ENCODE measurements at places on chromosomes 5 and 9.

DNA sequence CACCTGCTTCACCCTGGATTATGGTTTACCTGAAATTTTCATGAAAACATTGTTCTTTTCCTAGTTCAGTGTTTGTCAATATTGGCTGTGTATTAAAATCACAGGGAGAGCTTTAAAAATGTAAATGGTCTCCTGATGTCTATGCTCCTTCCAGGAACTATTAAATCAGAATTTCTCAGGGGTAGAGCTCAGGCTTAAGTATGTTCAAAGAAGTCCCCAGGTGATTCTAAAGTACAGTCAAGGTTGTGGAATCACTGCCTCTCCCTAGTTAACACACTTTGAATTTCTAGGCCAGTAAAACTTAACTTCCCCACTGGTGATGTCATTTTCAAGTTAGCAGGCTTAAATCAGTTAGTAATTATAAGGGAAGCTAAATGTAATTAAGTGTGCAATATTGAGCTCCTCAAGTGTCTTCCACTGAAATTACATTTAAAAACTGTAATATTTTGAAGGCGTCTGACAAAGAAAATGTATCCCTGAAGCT is 150.3 kb upstream of the SLC28A3 start:
- DNase-seq = no peak

DNA sequence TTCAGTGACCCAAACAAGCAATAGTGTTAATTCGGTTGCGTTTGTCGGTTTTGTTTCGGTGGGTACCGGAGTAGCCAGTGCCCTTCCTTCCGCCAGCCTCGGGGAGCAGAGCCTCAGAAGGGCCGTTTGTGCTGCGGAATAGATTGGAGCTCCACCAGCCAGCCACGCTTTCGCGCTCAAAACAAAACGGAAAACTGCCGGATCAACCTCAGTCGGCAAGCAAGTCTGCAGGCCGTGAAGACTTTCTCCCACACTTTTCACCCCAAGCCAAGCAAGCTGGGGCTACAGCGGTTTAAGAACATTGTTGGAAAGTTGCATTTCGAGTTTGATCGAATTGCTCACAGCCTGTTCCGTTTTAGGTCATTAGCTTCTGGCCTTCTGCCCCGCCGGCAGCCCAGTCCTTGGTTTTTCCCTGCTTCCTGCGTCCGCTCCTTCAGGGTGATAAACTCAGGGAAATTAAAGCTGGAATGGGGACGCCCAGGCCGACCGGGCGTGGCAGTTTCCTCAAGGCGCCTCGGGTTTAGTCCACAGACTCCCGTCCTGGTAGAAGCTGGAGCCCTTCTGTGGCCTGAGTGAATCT is 803 bp upstream of the CCNO start:
- peak; percentile 55 for DNase-seq

DNA sequence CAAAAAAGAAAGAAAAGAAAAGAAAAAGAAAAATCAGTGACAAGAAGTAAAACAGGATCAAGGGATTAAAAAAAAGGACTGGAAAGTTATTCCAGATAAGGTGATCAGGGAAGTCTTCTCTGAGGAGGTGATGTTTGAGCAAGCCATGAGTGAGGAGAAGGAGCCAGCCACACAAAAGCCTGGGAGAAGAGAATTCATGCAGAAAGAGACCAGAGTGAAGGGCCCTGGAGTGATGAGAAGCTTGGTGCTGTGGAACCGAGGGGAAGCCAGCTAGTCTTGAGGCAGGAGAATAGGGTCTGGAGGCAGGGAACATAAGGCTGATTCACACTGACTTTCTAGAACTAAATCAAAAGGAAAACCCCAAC is 4.0 kb upstream of the EXOSC2 start:
- no peak for DNase-seq

GRCh38 chr5:56449071-56449640 is 216.0 kb upstream of the ANKRD55 start:
- DNase-seq = no peak

- no peak for DNase-seq
These were observed 11.8 kb upstream of the SYK start for GRCh38 chr9:90789862-90790261.

DNA sequence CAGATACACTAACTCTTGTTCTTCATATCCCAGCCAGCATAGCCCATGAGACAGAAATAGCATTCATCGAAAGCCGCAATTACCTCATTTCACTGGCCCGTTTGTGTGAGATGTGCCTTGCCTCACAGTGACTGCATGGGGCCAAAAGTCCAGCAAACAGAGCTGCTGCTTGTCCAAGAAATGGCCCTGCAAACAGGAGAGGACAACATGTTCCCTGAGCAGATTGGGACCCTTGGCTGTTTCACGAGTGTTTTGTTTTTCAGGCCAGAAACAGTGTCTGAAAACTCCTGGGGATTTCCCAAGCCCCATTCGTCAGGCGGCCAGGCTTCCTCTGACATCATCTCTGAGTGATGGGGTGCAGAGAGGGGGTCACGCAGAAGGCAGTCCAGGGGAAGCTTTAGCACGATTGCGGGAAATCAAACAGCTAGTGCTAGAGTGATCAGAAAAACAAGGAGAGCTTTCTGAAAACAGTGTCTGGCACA is 503.6 kb upstream of the PAPPA start:
- peak; percentile 94 for DNase-seq

DNA sequence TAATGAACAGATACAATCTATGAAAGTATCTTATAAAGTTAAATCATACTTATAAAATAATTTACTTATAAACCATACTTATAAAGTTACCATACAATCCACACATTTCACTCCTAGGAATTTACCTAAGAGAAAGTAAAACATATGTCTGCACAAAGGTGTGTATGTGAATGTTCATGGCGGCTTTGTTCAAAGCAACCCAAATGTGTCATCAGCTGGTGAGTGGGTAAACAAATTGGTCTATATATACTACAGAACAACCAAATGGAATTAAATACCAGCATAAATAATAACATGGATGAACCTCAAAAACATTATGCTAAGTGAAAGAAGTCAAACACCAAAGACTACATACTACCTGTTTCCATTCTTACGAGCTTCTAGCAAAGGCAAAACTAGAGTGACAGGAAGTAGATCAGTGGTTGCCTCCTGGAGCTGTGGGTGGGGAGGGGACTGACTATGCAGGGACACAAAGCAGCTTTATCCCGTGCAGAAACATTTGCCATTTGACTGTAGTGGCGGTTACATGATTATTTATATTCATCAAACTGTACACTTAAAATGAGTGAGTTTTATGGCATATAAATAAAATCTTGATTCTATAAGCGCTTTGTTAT is 10.6 kb downstream of the TRAF1 start:
- DNase-seq = no peak

- no peak for DNase-seq
These were observed 518.3 kb downstream of the IRX1 start for GRCh38 chr5:4113905-4114304.

GRCh38 chr5:123089914-123090660 is 1.0 kb downstream of the PRDM6 start:
- peak; percentile 42 for DNase-seq

GRCh38 chr5:77168161-77168878 is 42.2 kb upstream of the PDE8B start:
- peak; percentile 73 for DNase-seq

DNA sequence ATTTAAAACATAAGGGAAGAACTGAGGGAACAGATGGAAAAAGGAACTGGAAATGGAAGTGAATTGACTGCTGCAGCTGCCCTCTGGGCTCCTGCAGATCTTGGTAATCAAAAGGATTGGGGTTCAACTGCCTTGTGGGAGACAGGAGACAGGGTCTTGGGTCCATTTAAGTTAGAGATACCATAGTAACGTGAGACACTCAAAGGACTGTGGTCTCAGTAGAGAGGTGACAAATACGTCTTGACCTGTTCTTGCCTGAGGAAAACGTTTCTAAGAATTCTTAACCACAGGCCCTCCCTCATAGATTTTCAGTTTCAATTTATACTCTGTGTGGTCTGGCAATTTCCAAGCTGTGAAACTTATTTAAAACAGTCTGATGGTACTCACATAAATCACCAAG is 100.8 kb upstream of the DHFR start:
- no peak for DNase-seq

- DNase-seq = no peak
These were observed 134.6 kb downstream of the TENT4A start for GRCh38 chr5:6847870-6848269.

DNA sequence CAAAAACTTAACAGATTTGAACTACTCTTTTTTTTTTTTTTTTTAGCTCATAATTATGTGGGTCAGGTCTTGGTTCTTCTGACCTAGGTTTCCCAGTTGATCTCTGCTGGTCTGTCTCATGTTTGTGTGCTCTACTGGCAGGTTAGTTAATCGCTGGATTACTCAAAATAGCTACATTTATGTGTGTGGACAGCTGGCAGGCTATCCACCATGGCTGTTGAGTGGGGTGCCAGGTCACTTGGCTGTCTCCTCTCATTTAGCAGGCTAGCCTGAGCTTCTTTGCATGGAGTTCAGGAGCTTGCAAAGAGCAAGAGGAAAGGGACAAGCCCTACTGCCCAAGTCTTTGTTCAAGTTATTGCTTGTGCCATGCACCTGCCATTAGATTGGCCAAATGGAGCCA is 9.3 kb downstream of the ADCY2 start:
- no peak for DNase-seq

DNA sequence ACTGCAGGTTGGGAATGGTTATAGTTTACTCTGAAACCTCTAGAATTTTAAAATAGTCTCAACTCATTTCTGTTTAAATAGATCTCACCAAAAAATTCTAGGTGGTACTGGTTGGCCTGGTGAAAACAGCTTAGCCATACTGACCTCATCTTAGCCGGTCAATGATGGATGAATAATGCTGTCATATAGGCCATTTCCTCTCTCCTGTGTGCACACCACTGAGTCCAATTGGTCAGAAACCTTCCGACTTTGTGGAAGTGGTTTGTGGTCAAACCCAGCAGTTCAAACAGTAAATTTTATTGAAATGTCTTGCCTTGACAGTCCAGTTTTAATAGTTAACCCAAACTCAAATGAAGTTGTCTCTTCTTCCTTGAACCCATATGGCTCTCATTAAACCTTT is 98.6 kb downstream of the GIN1 start:
- DNase-seq = peak; percentile 68

Data from EL (cell line).